ENCODE measurements at places on chromosomes 6 and 20.

GRCh38 chr6:169866668-169867521 is 115.5 kb downstream of the ERMARD start:
- no peak for DNase-seq

DNA sequence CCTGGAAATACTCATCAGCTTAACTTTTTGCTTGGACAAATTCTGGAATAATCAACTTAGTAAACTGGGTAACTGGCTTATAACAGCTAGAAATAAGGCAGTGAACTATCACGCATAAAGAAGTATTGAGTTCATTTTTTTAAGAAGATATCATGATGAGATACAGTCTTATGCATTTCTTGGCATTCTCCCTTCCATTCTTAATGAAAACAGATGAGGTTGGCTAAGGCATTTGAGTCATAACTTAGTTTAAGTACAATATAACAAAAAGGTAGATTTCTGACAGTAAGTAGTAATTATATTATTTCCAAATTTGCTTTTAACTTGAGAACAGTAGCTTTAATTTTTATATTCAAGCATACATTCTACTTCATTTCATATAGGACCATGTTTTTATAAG is 56.1 kb downstream of the SAMD5 start:
- DNase-seq: no peak

GRCh38 chr6:89357390-89357789 is 4.9 kb upstream of the UBE2J1 start:
- DNase-seq: no peak

DNA sequence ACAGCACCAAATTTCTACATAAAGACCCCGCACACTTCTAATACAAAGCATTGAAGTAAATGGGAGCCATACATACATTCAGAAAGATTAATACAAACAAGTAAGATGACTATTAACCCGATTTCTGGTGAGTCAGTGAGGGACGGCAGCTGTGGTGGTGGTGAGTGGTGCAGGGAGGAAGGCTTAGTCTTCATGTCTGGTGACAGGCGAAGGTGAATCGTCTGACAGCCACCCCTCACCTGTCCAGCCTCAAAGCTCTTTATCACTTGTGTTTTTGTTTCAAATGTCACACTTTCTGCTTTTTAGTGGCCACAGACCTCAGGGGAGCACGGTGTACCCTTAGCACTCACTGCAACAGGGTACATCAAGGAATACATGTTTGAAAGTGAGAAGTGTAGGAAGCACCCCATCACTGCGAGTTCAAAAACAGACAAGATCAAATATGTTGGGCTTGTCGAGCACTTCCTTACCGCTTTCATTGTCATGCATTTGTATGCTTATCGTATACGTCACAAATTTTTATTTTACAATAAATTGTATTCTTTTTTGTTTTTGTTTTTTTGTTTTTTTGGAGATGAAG is 63.5 kb downstream of the IRF4 start:
- DNase-seq: no peak

DNA sequence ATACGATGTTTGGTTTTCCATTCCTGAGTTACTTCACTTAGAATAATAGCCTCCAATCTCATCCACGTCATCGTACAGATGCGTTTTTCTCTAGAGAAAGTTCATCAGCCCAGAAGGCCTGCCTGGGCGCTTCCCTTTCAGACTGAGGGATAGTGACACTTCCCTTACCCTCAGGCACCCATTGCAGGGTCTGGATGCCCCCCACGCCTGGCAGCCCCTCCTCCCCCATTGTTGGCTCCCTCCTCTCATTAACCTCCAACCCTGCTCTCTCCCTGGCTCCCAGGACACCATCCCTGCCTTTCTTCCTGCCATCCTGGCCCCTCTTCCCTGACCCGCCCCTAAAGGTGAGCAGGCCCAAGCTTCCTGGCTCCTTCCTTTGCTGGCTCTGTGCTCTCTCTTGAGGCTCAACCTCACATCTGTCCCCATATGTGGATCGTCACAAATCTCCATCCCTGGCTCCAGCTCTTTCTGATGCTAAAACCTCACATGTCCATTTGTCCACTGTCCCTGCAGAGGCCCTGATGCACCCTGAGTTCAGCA is 145.2 kb downstream of the SYCP2 start:
- DNase-seq: no peak

GRCh38 chr6:163405412-163406309 is 8.9 kb upstream of the QKI start:
- DNase-seq: no peak

DNA sequence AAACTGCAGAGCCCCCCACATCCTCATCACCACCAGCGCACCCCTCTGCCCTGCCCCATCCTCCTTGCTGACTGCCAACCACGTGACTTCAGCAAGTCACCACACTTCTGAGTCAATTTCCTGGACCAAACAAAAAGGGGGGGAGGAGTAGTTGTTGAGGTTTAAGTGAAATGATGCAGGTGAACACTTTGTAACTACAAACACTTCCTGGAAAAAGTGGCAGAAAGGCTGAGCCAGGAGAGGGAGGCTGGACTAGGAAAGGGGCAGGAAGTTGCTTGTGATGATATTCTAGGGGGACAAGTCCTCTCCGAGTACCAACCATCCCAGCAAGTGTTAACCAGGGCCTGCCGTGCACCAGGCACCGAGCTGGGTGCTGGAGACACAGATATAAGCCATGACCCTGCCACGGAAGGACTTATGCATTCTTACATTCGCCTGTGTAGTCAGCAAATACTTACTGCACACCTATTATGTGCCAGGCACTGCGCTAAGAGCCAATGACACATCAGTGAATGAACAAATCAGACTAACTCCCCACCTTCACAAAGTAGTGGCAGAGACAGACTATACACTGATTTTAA is 67.3 kb downstream of the PREX1 start:
- peak; percentile 39 for DNase-seq

GRCh38 chr20:6140947-6141346 is 18.1 kb upstream of the FERMT1 start:
- DNase-seq: no peak

- DNase-seq: no peak
Measured at GRCh38 chr6:157912326-157912725, 69.3 kb upstream of the SYNJ2 start.

GRCh38 chr20:38818113-38819065 is 12.9 kb downstream of the PPP1R16B start:
- no peak for DNase-seq

DNA sequence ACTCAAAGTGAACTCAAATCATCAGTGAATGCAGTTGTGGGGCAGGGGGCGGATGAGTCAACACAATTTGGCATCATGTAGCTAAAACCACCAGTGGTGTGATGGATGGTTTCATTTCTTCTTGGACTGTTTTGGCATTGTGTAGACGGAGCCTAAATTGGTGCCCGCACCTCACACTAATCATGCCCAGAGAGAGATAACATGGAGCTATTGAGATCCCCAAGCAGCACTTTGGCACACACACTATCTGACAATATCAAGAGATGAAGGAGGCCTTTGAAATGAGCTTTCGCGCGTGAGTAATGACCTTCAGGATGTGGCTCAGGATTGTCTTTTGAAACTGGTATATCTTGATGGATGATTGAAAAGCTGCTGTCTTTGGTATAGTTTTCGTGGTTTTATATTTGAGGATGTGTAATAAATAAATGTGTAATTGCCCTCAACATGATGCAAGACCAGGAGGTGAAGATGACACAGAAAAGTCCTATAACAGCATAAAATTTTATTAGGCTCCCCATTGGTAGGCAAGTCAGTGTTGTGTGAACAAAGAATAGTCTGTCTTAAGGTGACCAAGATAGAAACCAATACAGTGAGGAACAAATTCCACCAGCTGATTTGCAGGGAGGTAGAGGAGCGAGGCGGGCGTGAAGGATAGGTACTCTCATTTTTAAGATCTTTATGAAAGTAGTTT is 174.2 kb downstream of the TSHZ2 start:
- no peak for DNase-seq

GRCh38 chr20:58982406-58983114 is 1.5 kb downstream of the NELFCD start:
- no peak for DNase-seq

DNA sequence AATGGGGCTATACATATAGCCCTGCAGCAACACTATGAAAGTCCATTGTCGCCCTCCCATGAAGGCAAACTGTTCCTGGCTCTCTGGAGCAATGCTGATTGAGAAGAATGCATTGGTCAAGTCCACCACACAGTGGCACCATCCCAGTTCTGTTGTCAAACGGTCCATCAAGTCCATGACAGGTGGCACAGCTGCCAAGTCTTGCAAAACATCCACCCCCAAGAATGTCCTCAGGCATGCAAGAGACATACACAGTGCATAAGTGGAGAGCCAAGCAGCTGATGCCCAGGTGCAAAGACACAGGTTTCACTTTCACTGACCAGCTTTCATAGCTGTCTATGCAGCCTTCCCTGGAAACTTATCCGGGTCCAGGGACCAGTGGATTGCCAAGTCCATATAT is 17.5 kb downstream of the ZNF391 start:
- no peak for DNase-seq

- no peak for DNase-seq
Measured at GRCh38 chr20:22675341-22675740, 91.0 kb upstream of the FOXA2 start.

GRCh38 chr6:131038597-131039344 is 24.3 kb downstream of the EPB41L2 start:
- no peak for DNase-seq

DNA sequence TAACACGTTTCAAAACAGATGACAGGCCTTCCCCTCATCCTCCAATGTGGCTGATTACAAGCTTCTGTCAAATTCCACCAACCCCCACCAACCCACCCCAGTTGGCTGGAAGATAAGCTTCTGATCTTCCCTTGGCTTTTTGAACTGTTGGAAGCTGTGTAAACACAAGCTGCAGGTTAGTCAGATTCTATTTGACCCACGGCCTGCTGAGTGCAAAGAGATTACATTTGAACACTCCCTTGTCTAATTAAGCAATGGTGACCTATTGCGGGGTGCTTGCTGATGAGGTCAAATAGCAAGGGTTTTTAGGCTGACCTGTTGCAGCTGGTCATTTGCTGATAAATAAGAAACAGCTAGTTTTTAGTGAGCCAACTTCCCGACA is 379.7 kb downstream of the BMP2 start:
- DNase-seq: no peak

- no peak for DNase-seq
Measured at GRCh38 chr6:15337582-15337981, 91.7 kb downstream of the JARID2 start.

DNA sequence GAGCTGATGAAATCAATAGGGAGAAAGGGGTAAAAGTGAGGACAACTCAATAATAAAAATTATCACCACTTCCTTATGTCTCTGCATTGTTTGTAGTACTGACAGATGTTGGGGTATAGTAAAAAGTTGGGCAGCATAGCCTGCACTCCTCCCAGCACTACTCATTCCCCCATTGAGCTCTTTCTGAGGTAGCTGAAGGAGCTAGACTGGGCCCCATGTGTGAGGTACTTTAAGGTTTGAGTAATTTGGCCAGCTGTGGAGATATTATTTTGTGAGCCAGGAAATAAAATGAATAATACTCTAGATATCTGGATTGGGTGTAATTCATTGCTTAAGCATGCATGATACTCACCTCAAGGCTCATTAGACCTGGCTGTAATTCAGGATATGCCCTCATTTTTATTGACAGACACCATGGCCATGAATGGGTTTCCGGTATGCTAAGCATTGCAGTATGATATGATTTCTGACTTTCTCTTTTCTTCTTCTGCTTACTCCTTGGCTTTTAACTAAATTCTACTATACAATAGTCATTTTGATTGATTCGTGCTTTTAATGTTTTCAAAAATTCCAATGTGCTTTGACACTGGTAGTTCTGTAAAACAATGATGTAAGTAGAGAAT is 283.9 kb upstream of the RIMS1 start:
- no peak for DNase-seq

DNA sequence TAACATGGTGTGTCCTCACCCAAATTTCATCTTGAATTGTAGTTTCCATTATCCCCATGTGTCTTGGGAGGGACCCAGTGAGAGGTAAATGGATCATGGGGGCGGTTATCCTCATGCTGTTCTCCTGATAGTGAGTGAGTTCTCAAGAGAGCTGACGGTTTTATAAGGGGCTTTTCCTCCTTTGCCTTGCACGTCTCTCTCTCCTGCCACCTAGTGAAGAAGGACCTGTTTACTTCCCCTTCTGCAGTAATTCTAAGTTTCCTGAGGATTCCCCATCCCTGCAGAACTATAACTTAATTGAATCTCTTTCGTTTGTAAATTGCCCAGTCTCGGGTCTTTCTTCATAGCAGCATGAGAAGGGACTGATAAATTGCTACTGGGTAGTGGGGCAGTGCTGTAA is 789.3 kb downstream of the FRK start:
- no peak for DNase-seq

GRCh38 chr6:43228951-43229802 is at the start of gene DNPH1:
TSS of gene DNPH1 (minus strand) at chr6:43229481. CDS start at chr6:43229456, 25 bp downstream.
- peak; percentile 38 for DNase-seq

GRCh38 chr6:153086225-153086990 is 44.7 kb downstream of the RGS17 start:
- no peak for DNase-seq

DNA sequence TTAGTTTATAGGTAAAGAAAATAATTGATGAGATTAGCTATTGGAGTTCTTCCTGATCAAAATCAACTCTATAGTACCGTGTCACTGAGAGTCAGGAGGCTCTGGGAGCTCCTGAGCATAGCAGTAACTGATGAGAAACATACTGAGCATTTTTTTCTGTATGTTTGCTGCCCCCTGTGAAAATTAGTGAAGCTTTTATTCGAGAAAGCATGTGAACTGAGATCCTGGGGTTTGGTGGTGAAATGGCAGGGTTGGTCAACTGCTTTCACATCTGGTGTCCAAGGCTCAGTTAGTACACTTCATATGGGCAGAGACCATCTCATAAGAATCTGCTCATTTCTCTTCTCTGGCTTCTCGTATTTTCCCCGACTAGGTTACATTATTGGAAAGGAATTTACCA is 4.1 kb upstream of the ABT1 start:
- DNase-seq: no peak

DNA sequence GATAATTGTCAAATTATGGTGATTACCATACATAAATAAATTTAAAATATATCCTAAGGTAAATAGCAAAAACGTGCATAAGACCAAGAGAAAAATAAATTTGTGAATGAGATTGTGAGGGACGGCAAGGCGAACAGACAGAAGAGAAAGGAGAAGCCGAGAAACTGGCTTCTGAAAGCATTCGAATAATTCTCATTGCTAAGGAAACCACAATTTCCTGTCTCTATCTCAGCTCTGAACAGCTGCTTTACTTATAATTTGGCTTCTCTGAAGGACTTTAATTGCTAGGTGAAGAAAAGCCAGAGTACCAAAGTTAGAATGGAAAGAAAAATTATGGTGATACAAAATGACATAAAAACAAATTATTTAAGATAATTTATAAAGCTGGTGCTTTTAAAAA is 79.0 kb upstream of the RGS17 start:
- DNase-seq: no peak

GRCh38 chr6:103236923-103237322 is 1622.8 kb downstream of the HACE1 start:
- DNase-seq: no peak

GRCh38 chr6:141133346-141133745 is 999.4 kb upstream of the GJE1 start:
- no peak for DNase-seq

GRCh38 chr6:4491501-4492260 is 284.5 kb upstream of the CDYL start:
- no peak for DNase-seq

GRCh38 chr20:50460608-50461267 is 49.4 kb upstream of the PTPN1 start:
- DNase-seq: peak; percentile 49
